Esophagus squamous epithelium (tissue), 5 donors: ENCODE measurements at places on chromosomes 6 and 20. TPM values are rescaled to one million over a fixed set of nuclear protein-coding genes. Genes with fewer than 3 reads are reported as not detected.
A peak's percentile ranks its signal among the peaks of the same experiment; 100 is the strongest.

SLC17A4 gene
- total RNA-seq, result not detected

EYA4 gene
- total RNA-seq, result 0.09 TPM

AGPAT4 gene
- 1.0 TPM for total RNA-seq

FRMD1 gene
- total RNA-seq, result 0.13 TPM

POPDC3 gene
- not detected for total RNA-seq

TFAP2C gene
- 34.8 TPM for total RNA-seq

PTCRA gene
- not detected for total RNA-seq

SH3BGRL2 gene
- total RNA-seq, result 34.2 TPM

SAMD3 gene
- 0.45 TPM for total RNA-seq

SLC35F1 gene
- 0.08 TPM for total RNA-seq

GABRR2 gene
- 0.19 TPM for total RNA-seq

HSF2 gene
- total RNA-seq, result 2.3 TPM

EEF1A2 gene
- total RNA-seq, result 3.1 TPM

RIN2 gene
- 29.5 TPM for total RNA-seq

GRCh38 chr20:25199473-25200260 is 4.2 kb downstream of the ENTPD6 start:
- DNase-seq, result no peak

- peak; percentile 49 for DNase-seq
Observed at GRCh38 chr20:47357296-47358038, 968 bp upstream of the ZMYND8 start.

GRCh38 chr6:44548319-44548718 is 160.8 kb downstream of the CDC5L start:
- DNase-seq, result no peak

DNA sequence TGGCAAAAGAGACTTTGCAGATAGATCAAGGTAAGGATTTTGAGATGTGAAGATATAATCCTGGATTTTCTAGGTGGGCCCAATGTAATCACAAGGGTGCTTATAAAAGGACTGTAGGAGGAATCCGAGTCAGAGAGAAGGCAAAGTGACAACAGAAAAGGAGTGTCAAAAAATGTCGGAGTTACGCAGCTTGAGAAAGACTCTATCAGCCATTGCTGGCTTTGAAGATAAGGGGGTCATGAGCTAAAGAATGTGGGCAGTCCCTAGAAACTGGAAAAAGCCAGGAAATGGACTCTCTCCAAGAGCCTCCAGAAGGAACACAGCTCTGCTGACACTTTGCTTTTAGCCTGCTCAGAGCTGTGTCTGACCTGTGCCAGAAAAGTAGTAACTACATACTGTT is 8.7 kb upstream of the RWDD1 start:
- DNase-seq, result no peak

DNA sequence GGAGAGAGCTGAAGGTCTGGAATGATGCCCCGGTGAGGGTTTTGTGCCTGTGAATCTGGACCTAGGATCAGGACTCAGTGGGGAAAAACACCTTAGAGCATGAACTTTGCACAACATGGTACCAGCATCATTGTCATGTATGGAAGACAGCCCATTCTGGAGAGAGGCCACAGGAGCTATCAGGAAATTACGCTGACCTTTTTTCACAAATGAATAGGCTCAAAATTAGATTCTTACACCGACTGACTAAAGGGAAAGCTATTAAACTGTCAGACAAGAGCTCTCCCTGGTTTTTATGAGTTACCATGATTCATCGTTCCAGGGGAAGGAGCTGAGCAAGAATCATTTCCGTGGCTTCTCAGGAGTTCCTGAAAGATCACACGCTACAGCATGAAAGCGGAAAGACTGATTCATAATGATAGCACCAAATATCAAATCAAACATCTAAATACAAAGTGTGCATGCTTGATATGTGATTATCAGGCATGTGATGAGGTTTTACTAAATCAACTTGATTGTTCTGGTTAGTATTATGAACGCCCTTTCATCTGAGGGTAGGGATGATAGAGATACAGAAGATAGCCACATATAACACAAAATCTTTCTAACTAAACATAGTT is 224.9 kb upstream of the SMLR1 start:
- DNase-seq, result no peak

- no peak for DNase-seq
Observed at GRCh38 chr6:27667657-27668441, 194.9 kb upstream of the ZNF184 start.

- DNase-seq, result no peak
Observed at GRCh38 chr6:87122477-87122876, 27.6 kb upstream of the CGA start.

DNA sequence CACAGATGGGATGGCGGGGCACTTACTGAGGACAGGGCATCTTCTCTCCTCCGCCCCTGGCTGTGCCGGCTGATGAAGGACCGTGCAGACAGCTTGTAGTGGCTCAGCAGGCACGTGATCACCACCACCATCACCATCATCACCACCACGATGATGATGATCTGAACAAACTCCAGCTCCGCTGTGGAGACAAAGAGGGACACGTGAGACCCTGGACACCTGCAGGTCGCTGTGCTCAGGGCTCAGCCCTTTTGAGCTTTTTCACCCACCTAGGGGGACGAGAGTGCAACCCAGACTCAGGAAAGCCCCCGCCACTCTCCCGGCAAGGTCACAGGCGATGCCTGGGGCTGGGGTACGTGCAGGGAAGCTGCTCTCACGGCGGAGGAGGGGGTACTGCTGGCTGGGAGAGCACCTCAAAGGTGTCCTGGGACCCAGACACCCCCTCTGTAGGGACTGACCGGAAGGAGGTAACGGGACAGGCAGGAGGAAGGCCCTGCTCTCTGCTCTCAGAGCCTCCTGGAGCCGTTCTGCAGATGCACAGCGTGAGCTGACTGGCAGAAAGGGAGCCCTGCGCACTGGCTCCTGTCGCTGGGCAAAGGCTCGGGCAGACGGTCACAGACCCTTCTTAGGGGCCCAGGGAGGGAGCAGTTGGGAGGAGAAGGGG is 39.4 kb upstream of the ZBP1 start:
- no peak for DNase-seq

DNA sequence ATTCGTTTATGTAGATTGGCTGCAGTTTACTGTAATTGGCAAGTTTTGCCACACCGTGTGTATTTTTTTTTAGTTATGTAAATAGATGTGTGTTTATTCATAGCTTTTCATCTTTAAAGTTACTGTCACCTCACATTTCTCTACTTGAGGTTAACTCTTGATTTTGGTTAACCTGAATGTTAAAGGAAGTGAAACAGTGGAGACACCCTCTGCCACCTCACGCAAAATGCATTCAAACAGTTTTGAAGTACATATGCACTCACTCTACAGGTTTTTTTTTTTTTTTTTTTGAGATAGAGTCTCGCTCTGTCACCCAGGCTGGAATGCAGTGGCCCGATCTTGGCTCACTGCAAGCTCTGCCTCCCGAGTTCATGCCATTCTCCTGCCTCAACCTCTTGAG is 17.7 kb downstream of the OR2A4 start:
- no peak for DNase-seq

GRCh38 chr6:43231053-43231452 is 1.8 kb upstream of the DNPH1 start:
- DNase-seq, result no peak

- no peak for DNase-seq
Observed at GRCh38 chr6:152695372-152696045, 2.2 kb upstream of the MYCT1 start.

DNA sequence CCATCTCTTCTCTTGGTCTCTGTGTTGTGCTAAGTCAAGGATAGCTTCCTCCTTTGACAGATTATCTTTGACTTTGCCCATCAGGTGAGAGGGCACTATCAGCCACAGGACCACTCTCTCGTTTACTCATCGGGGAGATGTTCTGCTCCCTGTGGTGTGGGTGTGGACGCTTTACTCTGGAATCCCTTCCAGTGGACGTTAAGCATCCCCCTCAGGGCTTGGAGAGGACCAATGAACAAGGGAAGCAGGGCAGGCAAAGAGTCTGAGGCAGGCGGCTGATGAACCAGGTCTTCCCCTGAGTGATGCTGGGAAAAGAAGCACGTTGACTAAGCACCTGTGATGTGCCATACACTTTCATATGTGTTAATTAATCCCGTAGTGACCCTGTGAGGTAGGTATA is 21.0 kb upstream of the RNF24 start:
- DNase-seq, result no peak

GRCh38 chr6:8888468-8888867 is 453.1 kb upstream of the SLC35B3 start:
- no peak for DNase-seq

DNA sequence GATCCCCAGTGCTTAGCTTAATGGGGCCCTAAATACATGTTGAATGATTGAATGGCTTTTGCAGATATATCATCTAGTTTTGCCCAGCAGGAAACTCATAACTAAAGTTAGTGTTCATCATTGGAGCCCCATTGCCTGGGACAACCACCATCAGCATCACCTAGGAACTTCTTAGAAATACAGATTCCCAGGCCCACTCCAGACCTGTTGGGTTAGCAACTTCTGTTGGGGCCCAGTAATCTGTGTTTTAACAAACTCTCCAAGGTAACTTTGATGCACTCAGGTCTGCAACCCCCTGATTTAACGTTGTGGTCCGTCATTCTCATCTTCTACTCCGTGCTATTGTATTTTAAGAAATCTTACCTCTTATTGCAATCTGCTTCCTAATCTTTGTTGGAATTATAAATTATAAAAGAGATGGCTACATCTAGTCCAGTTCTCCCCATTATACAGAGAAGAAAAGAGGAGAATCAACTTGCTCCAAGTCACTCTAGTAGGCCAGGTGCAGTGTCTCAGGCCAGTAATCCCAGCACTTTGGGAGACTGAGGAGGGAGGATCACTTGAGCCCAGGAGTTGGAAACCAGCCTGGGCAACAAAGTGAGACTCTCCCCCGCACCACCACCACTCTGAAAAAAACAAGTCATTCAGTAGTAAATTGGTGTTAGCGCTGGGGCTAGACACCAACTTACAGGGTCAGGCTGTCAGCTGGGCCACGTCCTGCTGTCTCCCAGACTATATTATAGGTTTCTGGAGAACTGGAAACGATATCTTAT is 13.7 kb downstream of the FOXP4 start:
- no peak for DNase-seq

- no peak for DNase-seq
Observed at GRCh38 chr6:113886512-113886911, 29.4 kb downstream of the MARCKS start.

- DNase-seq, result no peak
Observed at GRCh38 chr6:17600527-17601385, 654 bp downstream of the FAM8A1 start.

- no peak for DNase-seq
Observed at GRCh38 chr6:118371955-118372354, 176.1 kb upstream of the PLN start.

DNA sequence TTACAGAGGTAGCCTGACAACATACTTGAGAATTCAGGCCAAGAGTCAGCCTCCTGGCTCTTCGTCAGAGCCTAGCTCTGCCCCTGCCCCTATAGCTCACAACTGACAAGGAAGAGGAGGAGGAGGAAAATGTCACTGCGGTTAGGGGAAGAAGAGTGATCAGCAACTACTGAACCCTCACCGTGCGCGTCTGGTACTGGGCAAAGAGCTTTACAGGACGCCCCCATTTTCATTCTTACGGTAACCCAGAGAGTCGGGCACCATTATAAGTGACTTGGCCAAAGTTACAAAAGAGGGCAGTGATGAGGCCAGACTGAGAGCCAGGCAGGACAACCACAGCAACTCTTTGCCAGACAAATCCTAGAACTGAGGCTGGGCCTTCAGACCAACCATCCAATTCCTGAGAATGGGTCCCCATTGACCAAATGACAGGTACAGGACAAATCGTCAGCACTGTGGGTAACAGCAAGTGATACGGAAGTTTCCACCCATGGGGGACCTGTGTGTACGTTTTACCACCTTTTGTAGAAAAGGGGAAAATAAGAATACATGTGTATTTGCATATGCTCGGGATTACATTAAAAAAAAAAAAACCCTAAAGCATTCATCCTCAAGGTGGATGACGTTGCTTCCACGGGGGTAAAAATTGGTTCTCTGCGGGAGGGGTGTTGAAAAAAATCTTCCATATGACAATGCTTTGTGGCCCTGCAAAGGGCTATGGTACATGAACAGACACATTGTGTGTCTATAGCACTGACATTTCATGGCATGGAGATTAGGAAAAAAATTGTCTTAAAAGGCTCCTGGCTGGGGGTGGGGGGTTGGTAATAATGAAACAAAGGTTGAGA is 118.0 kb downstream of the NFATC2 start:
- DNase-seq, result no peak

- DNase-seq, result no peak
Observed at GRCh38 chr20:49858076-49858585, 45.5 kb downstream of the SLC9A8 start.

DNA sequence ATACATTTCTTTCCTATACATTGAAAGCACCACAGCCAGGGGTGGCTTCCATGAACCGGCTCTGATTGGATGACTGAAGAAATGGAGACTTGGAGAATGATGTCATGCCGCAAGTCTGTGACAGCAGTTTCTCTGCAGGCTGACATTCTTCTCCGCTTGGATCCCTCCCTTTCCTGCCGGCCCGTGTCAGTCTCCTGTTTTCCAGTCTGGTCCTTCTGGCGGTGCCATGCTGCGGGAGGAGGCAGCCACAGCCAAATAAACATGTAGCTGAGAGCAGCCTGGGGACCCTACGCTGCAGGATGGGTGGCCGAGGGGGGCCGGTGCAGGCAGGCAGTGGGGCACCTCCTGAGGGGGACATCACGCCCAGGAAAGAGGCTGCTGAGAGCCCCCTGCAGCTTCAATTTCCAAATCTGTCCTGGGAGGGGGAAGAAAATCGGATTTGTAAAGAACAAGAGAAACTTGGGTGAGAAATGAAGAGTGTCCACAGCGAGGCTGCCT is 178.0 kb downstream of the TAF4 start:
- DNase-seq, result no peak

GRCh38 chr20:23122796-23123655 is 36.9 kb upstream of the CD93 start:
- DNase-seq, result no peak

- no peak for DNase-seq
Observed at GRCh38 chr6:15329197-15329671, 83.4 kb downstream of the JARID2 start.

DNA sequence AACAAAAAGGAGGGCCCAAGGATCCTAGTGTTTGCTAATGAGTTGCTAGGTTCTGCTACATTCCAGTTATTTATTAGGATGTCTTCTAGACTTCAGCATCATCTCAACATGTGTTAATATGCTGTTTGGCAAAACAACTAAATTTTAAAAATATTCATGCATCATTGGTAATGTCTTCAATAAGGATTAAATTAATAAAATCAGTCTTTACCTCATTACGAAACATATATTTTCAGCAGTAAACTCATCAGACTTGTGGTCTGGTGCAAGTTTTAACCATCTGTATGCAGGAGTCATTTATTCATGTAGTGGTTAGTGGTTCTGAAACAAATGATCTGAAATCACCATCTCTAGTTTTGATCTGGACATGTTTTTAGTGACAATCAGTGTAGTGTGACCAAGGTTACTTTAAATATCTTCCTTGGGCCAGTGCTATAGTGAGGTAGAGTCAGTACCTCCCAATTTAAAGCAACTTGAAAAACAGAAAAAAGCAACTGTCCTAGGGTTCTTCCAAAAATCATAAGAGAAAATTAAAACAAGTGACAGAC is 85.0 kb upstream of the KCNK16 start:
- no peak for DNase-seq
